ENCODE measurements at places on chromosomes 11 and 22. TPM values are rescaled to one million over a fixed set of nuclear protein-coding genes. Genes with fewer than 3 reads are reported as not detected.
A peak's percentile ranks its signal among the peaks of the same experiment; 100 is the strongest.

- DNase-seq = no peak
Observed at GRCh38 chr11:80627364-80627763, 1186.5 kb upstream of the TENM4 start.

GRCh38 chr11:29190313-29190712, 826.5 kb downstream of the KCNA4 start:
- DNase-seq = peak; percentile 45

DNA sequence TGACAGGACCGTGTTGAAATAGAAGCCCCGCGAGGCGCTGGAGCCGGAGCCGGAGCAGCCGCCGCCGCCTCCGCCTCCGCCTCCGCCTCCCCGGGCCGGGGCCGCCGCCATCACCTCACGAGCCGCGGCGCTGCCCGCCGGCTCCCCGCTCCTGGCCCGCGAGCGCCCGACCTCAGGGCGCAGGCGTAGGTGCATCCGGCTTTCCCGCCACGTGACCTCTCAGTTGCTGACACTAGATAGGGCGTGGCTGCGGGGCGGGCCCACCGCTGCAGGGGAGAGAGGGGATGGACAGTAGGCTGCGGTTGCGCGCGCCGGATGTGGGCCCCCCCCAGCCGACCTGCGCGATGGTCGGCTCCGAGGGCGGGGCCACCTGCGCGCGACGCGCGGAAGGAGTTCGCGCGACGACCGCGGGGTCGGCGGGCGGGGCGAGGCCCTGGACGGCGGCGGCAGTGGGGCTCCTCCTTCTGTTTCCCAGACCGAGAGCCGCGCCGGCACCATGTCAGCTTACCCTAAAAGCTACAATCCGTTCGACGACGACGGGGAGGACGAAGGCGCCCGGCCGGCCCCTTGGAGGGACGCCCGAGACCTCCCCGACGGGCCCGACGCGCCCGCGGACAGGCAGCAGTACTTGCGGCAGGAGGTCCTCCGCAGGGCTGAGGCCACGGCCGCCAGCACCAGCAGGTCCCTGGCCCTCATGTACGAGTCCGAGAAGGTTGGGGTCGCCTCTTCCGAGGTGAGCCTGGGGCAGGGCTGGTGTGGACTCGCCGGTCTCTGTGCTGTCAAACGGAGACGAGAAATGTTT, at the start of the genes PI4KA and SNAP29:
TSS of gene PI4KA (minus strand) at position 197 of the 802 bp plus-strand sequence. CDS start at position 111, 86 bp downstream.
TSS of gene SNAP29 (plus strand) at position 393 of the 802 bp plus-strand sequence. CDS start at position 497, 104 bp downstream.
- DNase-seq = peak; percentile 97

DNA sequence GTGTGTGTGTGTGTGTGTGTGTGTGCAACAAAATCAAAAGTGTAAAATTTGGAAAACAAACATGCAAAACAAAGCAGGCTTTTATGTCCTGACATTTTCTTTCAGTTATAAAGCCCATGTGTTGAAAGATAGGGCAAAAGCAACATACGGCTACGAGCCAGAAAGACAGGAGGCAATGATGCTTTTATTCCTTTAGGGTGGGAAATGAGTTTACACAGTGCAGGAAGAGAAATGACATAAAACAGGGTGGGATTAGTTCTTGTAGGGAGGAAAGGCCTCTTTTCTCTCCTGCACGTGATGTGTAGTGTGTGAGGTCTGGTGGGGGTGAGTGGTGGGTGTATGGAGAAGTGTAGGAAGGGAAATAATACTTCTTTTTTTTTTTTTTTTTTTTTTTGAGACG, 29.4 kb downstream of the IL18 start:
- DNase-seq = no peak

- DNase-seq = no peak
Observed at GRCh38 chr11:57376095-57377090, 4.6 kb downstream of the PRG3 start.

- peak; percentile 34 for DNase-seq
Observed at GRCh38 chr11:113906038-113906437, 1.4 kb downstream of the HTR3B start.

- no peak for DNase-seq
Observed at GRCh38 chr11:75240311-75241035, at the start of gene TPBGL. Gene TPBGL (plus strand): TSS chr11:75240774. CDS start chr11:75241050, 276 bp downstream.

DNA sequence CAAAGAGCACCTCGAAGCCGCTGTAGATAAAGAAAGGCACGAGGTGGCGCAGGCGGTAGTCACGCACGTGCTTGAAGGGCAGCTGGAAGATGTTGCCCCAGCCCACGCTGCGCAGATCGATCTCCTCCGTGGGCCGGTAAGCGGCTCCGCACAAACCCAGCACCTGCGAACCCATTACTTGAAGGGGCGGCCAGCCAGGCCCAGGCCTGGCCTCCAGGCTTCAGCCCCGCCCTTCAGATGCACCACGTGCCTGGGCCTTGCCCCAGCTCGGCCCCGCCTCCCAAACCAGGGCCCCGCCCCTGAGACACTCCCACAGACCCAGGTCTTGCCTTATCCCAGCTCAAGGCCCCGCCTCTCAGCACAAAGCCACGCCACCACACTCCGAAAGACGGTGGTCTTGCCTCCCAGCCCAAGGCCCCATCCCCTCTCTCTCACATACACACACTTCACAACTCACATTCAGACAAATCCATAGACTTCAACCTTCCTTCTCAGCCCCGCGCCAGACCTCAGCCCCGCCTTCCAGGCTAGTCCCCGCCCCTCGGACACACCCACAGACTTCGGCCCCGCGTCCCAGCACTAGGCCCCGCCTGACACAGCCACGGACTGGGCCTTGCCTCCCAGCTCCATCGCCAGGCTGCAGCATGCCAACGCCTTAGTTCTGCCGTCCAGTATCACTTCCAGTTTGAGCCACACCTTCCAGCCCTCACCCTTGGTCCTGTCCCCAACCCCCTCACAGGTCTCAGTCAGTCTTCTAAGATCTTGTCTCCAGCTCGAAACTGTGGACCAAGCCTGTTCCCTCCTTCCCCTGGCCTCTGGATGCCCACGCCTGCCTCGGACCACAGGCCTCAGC, 7.0 kb downstream of the UNC93B1 start:
- DNase-seq = no peak

- DNase-seq = no peak
Observed at GRCh38 chr11:116396331-116396730, 376.5 kb downstream of the BUD13 start.

GRCh38 chr22:27531782-27532530, 269.6 kb downstream of the MN1 start:
- DNase-seq = peak; percentile 63

DNA sequence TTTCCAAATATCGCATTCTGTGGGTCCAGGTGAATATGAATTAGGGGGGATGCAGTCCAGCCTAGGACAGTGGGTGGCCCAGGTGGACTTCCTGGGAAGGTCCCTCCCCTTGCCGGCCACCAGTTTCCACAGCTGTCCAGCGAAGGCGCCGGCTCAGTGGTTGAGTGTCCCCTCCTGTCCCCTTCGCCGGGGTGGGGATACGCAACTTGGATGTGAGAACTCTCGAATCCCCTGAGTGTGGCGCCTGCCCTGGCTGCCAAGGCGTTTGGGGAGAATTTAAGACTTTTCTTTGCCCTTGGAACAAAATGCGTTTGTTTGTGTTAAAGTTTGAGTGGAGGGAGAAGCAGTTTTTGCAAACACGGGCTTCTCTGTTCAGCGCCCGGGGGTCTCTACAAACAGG, 123.7 kb downstream of the KCNQ1OT1 start:
- no peak for DNase-seq

DNA sequence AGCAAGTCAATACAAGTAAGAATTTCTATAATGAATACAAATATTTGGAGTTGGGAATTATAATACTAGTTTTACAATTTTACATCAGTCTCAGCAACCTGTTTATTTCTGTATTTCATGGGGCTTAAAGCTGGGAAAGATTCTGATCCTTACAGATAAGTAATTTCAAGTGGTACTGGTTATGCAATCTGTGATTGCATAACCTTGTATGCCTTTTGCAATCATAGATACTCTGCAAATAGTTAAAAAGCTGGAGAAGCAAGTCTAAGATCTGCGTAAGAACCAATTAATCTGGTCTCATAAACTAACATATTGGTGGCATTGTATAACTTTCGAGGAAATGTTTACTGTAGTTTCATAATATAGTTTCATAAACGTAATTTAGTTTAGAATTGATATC, 198.3 kb upstream of the PGR start:
- no peak for DNase-seq

GRCh38 chr11:112655371-112655770, 305.8 kb upstream of the NCAM1 start:
- DNase-seq = peak; percentile 91

- DNase-seq = peak; percentile 73
Observed at GRCh38 chr11:88337181-88337986, at the start of gene CTSC. Gene CTSC (minus strand): TSS chr11:88337736. CDS start chr11:88337672, 64 bp downstream.

DNA sequence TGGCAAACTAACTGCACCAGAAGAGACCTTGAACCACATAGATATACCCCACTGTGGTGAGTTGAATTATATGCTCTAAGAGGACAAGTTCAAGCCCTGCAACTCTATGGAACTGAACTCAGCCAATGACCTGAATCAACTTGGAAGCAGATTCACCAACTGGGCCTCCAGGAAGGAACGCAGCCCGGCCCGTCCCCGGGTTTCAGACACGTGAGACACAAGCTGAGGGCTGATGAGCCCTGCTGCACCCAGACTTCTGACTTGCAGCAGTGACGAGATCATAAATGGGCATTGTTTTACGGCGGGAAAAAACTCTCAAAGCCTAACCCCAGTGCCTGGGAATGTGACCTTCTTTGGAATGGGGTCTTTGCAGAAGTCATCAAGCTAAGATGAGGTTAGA, 28.5 kb upstream of the GAL start:
- DNase-seq = no peak

DNA sequence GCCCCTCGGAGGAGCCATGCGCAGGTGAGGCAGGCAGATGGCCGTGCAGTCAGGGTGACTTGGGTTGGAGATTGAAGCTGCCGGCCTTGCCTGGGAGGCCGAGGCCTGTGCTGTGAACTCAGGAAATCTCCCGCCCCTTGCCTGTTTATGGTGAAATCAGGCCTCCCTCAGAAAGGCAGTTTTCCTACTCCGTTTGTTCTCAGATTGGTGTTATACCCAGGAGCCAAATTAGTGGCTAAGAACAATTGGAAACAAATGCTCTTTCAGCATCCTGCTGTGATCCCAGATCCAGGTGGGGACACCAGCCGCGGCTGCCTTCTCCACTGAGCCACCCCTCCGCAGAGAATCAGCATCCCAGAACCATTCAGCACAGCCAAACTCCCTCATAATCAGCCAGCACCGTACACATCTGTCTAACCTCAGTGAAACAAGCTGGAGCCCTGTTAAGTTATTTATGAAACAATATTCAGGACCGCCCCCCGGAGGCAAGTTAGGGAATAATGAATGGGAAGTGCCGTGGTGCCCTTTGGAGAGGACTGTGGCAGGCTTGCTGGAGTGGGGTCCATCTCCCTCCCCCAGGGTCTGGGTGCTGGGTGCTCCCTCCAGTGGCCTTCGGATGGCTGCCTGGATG, 60.0 kb downstream of the PKNOX2 start:
- DNase-seq = peak; percentile 52

GRCh38 chr11:66637557-66638176, 836 bp upstream of the RBM4 start:
- DNase-seq = peak; percentile 14

DNA sequence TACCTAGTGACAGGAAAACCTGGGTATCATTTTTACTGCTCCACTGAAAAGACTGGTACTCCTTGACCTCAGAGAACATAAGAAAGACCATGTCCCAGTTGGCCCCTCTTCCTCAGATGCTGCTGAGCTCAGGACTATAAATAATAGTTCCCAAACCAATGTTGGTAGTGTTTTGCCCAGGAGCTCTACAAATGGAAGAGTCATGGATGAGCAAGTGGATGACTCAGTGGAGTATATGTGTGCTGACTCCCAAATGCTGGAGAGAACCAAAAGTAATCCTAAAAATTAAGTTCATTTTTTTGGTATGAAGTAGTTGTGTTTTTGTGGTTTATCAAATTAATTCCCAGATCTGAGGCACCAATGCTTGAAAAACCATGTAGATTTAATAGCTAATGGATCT, 482.0 kb downstream of the KCNA4 start:
- peak; percentile 80 for DNase-seq

GRCh38 chr22:19081351-19081750, 40.9 kb downstream of the DGCR2 start:
- no peak for DNase-seq

GRCh38 chr22:21051831-21052400, 6.2 kb downstream of the LRRC74B start:
- no peak for DNase-seq

DNA sequence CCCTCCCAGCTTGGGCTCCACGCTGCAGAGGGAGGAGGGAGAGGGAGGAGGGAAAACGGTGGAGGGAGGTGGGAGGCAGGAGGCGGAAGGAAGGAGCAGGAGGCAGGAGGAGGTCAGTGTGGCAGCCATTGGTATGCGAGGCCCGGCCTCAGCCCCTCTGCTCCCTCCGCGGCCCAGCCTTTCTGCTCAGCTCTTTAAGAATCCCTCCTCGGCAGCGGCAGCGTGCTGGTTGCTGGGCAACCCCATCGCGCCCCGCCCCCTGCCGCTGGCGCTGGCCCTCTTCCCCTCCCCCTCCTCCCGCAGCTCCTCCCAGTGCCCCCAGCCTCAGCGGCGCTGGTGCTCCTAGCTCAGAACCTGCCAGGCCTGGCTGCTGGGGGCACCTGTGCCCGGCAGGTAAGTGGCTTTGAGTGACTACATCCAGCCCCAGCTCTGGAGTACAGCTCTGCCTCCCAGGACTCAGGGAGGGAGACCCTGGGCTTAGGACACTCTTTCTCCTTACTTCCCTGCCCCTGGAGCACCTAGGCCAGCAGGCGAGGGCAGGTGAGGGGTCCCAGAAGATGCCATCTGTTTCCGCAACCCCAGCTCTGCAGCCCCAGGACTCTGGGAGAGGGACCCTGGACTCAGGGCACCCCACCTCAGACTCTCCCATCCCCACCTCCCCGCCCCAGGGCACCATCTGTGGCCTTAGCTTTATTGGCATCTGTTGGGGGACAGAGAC, 7.2 kb upstream of the FLRT1 start:
- no peak for DNase-seq

DNA sequence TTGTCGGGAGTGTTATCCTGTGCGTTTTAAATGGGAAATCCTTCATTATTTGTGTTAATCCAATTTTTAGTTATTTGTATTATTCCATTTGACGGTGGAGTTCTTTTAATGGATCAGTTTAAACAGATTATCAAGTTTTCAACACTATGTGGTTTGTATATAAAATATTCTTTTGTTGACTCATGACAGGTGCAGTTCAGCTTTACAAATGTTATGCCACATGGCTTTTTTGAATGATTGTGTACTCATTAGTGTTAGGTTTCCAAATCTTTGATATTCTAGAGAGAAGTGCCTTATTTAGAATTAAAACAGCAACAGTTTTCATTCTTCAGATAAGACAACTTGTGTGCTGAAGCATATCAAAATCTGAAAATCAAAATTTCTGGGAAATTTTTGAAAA, 2.4 kb downstream of the JAM3 start:
- peak; percentile 56 for DNase-seq

- DNase-seq = peak; percentile 99
Observed at GRCh38 chr11:65915821-65916251, 3.0 kb downstream of the C11orf68 start.

Gene TSPAN32
- not detected for total RNA-seq

Gene LRRC32
- 0.06 TPM for total RNA-seq

Gene ASCL2
- not detected for total RNA-seq

Gene LDHAL6A
- not detected for total RNA-seq

Gene PIWIL4
- total RNA-seq = 0.52 TPM

Gene CCDC87
- total RNA-seq = 0.34 TPM

Measured in LHCN-M2 (cell line).